NCI-H2081 (cell line): ENCODE measurements at places on chromosomes 5 and 9.

GRCh38 chr5:132785365-132785764, 8.3 kb upstream of the SEPTIN8 start:
- no peak for DNase-seq

- DNase-seq, result no peak
Observed at GRCh38 chr9:22088717-22089061, 79.6 kb upstream of the CDKN2B start.

- DNase-seq, result no peak
Observed at GRCh38 chr9:105004466-105005090, 76.6 kb upstream of the ABCA1 start.

DNA sequence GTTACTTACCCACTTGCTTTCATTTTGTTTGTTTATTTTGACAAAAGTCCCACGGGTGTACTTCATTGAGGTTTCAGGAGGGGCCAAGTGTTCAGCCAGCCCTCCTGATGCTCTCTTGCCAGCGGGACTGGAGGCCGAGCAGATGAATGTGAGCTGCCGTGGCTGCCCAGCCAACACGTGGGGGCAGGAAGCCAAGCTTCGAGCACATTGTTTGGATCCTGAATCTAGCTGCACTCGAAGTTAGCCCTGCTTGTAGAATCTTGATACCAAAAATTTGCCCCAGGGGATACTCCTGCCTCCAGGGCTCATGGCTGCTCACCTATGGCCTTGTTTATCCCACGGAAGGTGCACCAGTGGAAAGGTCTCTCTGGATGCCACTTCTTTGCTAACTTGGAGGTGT, 49.3 kb downstream of the RASGEF1C start:
- DNase-seq, result no peak

DNA sequence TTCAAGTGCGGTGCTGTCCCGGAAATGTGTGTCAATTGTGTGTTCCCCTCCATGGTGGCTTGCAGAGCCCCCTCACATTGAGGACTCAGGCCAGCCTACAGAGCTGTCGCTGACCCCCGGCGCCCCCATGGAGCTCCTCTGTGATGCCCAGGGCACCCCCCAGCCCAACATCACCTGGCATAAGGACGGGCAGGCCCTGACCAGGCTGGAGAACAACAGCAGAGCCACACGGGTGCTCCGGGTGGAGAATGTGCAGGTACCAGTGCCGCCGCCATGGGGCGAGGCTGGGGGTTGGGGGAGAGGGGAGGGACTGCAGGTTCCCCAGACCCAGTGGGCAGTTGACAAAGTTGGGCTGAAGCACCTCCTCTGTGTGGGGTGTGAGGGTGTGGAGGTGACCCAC, 50.4 kb upstream of the ASS1 start:
- DNase-seq, result no peak

- DNase-seq, result no peak
Observed at GRCh38 chr9:90946982-90947381, 145.4 kb downstream of the SYK start.
